ENCODE measurements at places on chromosomes 1 and 21.

DNA sequence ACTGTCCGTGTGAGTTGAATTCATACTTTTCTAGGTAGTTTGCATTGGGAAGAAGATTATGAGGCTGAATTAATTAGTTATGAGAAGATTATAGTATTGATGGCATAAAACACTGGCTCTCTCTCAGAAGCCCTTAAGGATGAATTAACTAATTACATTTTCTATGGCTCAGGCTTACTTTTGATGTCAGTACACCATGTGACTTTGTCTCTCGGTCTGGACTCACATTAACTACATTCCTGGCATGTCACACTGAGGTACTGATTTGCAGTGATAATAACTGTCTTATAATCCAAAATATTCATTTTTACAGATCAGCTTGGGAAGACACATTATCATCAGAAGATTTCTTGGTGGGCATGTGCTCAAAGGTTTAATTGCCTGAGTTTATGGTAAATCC lies 362.2 kb downstream of the ZP4 start:
- no peak for DNase-seq

DNA sequence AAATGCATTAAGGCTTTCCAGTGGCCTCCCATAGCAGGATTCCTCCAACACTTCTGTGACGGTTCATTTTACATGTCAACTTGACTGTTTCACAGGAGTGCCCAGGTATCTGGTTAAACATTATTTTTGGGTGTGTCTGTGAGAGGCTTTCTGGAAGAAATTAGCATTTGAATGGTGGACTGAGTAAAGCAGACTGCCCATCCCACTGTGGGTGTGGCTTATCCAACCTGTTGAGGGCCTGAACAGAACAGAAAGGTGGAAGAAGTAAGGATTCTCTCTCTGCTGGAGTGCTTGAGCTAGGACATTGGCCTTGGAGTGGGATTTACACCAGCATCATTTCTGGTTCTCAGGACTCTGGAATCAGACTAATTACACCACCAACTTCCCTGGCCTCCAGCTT lies 85.6 kb downstream of the RGS7 start:
- no peak for DNase-seq

DNA sequence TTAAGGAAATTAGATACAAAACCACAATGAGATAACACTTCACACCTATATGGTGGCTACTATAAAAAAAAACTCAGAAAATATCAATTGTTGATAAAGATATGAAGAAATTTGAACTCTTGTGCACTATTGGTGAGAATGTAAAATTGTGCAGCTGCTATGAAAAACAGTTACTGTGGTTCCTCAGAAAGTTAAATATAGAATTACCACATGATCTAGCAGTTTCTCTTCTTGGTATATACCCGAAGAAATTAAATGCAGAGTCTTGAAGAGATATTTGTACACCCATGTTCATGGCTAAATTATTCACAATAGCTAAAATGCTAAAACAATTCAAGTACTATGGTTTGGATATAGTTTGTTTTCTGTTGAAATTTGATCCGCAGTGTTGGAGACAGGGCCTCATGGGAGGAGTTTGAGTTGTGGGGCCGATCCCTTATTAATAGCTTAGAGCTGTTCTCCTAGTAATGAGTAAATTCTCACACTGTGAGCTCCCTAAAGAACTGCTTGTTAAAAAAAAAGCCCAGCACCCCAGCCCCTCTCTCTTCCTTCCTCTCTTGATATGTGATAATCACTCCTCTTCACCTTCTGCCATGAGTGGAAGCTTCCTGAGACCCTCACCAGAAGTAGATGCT lies 1412.1 kb downstream of the PLA2G4A start:
- no peak for DNase-seq

DNA sequence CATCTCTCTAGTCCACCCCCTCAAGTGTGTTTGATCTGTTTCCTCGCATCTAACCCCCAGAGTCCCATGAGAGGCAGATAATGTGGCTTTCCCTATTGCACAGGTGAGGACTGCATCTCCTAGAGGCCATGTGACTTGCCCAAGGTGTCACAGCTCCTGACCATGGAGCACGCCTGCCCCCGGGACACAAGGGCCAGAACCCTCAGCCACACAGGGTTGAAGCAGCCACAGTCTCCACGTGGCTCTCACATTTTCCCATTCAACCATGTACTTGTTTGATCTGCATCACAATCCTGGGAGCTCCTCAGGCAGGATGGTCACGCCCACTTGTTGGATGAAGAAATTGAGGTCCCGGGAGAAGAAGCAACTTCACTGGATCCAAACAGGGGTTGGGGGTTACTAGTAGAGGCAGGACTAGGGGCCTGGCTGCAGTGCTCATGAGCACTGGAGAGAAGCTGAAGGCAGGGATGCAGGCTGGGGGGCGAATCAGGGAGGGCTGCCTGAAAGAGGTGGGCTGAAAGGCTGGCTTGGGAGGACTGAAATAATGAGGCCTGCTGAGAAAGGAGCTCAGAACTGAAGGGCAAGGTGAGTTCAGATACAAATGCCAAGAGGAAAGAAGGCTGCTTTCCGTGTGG lies 207.9 kb downstream of the PTPRU start:
- peak; percentile 24 for DNase-seq

DNA sequence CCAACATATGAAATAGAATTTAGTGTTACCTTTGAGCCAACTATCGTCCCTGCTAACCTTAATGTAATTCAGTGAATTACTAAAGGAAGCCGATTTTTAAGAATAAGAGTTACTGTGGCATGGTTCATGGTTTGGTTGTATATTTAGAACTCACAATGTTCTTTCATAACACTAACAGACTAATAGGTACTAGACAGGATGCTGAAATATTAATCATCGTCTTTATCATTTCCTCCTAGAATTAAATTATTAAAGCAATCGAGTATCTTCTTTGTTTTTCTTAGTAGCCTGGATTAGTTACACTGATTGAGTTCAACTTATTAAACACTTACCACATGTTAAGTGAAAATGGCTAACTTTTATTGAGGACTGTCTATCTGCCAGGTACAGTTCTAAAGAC lies 47.7 kb downstream of the TARBP1 start:
- DNase-seq, result no peak

DNA sequence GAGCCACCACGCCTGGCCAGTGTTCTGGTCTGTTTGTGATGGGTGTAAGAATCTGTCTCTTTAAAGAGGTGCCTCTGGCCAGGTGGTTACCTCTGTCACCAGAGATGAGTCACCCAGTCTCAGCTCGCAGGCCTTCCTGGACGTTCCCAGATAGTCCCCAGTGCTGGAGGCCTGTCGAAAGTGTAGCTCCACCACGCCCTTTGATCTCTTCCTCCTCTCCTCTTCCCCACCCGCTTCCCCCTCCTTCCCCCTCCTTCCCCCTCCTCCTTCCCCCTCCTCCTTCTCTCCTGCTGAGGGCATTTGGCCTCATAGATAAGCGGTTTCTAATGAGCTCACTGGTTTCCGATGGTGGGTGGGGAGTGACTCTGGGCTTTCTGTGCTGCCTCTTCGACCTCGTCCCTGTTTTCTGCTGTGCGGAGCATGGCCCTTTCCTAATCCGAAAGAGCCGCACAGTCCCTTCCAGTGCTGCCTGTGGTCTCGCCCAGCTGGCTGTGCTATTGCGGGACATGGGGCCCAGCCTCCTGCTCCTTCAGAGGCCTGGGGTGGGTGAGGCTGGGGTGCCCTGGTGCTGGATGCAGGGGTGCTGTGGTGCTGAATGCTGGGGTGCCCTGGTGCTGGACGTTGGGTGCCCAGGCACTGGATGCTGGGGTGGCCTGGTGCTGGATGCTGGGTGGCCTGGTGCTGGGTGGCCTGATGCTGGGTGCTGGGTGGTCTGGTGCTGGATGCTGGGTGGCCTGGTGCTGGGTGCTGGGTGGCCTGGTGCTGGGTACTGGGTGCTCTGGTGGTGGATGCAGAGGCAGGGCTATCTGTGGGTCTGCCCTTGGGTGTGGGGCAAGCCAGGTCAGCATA lies 19.2 kb downstream of the AGPAT3 start:
- DNase-seq, result peak; percentile 66

DNA sequence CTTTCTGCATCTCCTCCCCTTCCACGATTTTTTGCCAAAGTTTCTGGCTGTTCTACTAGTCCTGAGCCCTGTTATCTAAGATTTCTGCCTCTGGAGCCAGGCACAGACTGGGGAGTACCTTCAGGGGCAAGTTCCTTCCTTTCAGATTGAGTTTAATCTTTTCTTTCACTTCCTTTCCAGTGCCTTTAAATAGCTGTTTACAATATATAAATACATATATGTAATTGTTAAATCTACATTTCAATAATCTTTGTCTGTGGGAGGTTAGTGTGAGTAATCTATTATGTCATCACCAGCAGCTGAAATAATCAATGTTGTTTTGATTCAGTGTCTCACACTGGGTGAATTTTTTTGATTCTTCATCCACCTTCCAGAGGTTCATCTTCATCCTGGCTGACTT lies 31.8 kb downstream of the DIPK1A start:
- no peak for DNase-seq

- DNase-seq, result no peak
Measured at GRCh38 chr1:219312967-219313366, 139.3 kb downstream of the LYPLAL1 start.

GRCh38 chr1:216847397-216848036 lies 124.3 kb upstream of the ESRRG start:
- DNase-seq, result no peak

GRCh38 chr1:198929961-198930599 lies 291.2 kb downstream of the PTPRC start:
- DNase-seq, result no peak

GRCh38 chr1:197178998-197179397 lies 32.5 kb upstream of the ASPM start:
- no peak for DNase-seq

GRCh38 chr1:36285443-36286101 lies 20.6 kb upstream of the SH3D21 start:
- peak; percentile 73 for DNase-seq

GRCh38 chr21:46033410-46034400 lies 52.1 kb downstream of the COL6A1 start:
- DNase-seq, result no peak

GRCh38 chr1:203116091-203116820 lies 11.3 kb upstream of the ADORA1 start:
- DNase-seq, result no peak

GRCh38 chr1:224375059-224375458 lies 18.4 kb downstream of the CNIH4 start:
- DNase-seq, result no peak

- no peak for DNase-seq
Measured at GRCh38 chr1:184915463-184916090, 58.7 kb downstream of the NIBAN1 start.

GRCh38 chr1:167509587-167509986 lies 8.7 kb downstream of the CD247 start:
- no peak for DNase-seq

DNA sequence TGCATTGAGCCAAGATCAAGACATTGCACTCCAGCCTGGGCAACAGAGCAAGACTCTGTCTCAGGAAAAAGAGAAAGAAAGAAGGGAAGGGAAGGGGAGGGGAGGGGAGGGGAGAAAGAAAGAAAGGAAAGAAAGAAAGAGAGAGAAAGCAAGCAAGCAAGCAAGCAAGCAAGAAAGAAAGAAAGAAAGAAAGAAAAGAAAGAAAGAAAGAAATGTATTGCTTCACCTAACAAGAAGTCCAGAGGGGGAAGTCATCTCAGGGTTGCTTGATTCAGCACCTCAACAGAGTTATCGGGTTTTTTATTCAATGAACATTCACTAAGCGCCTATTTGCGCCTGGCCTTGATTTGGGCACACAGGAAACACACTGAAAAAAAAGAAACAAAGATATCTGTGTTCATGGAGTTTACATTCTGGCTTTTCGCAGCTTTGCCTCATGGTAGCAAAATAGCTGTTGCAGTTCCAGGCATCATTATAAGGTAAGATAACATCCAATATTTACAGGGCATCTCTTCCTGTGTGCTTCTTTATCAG lies 8.2 kb upstream of the RCSD1 start:
- DNase-seq, result no peak

GRCh38 chr1:233244183-233244582 lies 51.3 kb downstream of the PCNX2 start:
- no peak for DNase-seq

DNA sequence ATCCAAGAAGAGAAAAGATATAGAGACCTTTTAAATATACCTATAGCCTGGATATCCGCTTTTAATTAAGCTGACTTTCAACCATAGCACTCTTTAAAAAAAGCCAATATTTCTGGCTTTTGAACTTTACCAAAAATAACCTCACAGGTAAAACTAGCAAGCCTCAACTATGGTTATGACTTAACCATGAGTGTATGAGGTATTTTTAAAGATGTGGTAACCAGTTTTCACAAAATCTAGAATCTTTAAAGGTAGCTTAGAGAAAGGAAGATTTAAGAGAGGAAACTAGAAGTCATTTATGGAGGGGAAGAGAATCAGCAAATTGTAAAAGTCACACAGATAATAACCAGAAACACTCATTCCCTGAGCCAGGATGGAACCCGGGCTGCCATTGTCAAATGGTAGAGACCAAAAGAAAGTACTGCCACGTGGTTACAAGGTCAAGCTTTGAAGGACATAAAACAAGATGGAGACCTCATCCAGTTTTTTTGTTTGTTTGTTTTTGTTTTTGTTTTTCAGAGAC lies 288.4 kb upstream of the RGS18 start:
- DNase-seq, result no peak

- no peak for DNase-seq
Measured at GRCh38 chr1:143643148-143643885, 328.5 kb downstream of the FAM72C start.

DNA sequence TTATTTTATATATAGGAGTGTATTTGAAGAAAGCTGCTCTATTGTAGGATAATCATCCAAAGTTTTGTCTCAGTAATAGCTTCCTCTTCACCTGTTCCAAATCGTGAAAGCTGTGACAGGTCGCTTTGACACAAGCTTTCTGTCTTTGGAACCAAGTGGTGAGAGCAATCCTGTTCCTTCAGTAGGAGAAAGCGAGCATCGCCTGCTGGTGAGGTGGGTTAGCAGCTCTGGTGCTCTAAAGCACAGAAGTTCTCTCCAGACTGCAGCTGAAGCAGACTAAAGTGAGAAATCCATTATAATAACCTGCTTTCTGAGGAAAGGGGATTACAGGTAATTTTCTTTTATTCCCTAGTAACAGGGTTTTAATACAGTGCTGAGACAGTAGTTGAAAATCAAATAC lies 803.8 kb downstream of the ADGRL2 start:
- no peak for DNase-seq

GRCh38 chr1:206933333-206933945 lies 11.7 kb upstream of the FCMR start:
- DNase-seq, result no peak

GRCh38 chr1:15005116-15005515 lies 148.4 kb upstream of the TMEM51 start:
- no peak for DNase-seq

DNA sequence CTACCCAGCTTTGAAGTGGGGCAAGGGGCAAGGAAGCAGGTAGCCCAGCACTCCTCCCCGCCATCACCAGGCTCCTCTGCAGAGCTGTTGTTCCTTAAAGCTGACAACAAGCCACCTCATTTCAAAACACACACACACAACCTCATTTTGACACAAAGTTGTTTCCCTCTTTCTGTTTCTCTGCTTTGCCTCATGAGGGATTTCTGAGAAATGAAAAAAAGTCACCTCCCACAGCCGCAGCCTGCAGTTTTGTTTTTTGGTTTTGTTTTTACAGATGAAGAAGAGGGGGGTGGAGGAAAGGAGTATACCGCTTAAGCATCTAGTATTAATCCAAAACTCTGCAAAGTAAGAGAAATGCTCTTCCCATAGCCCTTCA lies 12.1 kb downstream of the MCL1 start:
- no peak for DNase-seq

Data from ureter (tissue), 1 donor.